Inflammatory macrophage treated with lipopolysaccharide for 1 hour (primary cell): ENCODE measurements at places on chromosomes 7 and 10.

GRCh38 chr7:54841772-54842697 is 83.0 kb upstream of the SEC61G start:
- DNase-seq = peak; percentile 46

DNA sequence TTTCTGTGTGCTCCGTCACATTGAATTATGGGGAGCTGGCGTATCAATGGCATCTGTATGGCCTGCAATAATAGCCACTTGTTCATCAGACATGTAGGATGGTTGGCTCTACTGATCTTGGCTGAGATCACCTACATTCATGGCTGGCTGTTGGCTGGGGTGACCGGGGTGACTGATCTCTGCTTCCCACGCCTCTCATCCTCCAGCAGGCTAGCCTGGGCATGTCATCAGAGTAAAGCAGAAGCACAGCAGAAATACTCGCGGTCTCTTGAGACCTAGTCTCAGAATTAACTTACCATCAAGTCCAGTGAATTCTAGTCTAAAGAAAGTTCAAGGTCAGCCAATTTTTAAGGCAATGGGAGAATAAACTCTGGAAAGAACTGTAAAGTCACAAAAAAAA is 257.7 kb upstream of the GLI3 start:
- DNase-seq = no peak

- DNase-seq = no peak
Observed at GRCh38 chr10:47035819-47036337, 124.7 kb downstream of the PTPN20 start.

GRCh38 chr7:149799397-149800168 is 26.2 kb upstream of the ZNF467 start:
- no peak for DNase-seq

- peak; percentile 41 for DNase-seq
Observed at GRCh38 chr7:71735961-71736556, 604.1 kb downstream of the GALNT17 start.

GRCh38 chr7:124918662-124919061 is 11.0 kb downstream of the POT1 start:
- no peak for DNase-seq

GRCh38 chr10:131074682-131075081 is 236.8 kb downstream of the TCERG1L start:
- DNase-seq = no peak

DNA sequence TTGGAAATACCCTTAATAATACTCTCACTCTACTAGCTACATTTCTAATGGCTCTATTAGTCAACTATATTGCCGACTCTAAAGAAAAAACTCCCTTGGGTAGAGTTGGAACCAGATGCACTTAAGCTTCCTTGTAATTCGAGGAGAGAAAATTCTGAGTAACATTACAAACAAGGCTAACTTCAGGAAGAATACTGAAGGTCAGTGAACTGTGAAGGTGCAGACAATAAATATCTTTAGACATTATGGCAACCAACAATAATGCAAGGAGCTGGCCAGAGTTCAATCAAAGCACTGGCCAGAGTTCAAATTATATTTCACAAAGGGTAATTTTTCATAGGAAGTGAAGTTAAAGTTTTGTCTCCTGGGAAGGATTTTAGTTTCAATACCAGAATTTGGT is 40.7 kb upstream of the MRLN start:
- DNase-seq = no peak

- DNase-seq = no peak
Observed at GRCh38 chr7:1669064-1669951, 769 bp upstream of the ELFN1 start.
